ENCODE measurements at places on chromosomes 2 and 18. TPM values are rescaled to one million over a fixed set of nuclear protein-coding genes. Genes with fewer than 3 reads are reported as not detected.

DNA sequence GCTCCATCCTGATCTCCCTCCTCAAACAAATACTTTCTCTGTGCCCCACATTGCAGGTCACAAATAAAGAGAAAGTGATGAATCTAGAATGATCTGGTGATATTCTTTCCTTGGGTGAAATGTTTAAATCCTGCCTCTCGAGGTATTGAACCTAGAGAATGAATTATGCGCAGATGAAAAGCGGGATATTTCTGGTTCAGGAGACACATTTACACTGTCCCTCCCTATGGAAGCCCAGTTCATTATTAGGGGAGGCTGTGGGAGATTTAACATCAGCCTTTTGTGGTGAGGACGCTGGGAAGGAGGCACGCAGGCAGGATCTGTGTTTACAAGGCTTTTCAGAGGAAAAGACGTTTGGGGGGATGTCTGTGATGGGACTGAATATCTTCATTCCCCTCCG lies 20.6 kb downstream of the MAPRE2 start:
- H3K4me3 ChIP-seq: no peak overlapping the region
- H3K4me1 ChIP-seq: peaks cover 29% of the 10 kb centered on the region
- no peak for DNase-seq
- peaks cover 7% of the 10 kb centered on the region for H3K27me3 ChIP-seq

The AQP12B gene
- not detected for total RNA-seq

DNA sequence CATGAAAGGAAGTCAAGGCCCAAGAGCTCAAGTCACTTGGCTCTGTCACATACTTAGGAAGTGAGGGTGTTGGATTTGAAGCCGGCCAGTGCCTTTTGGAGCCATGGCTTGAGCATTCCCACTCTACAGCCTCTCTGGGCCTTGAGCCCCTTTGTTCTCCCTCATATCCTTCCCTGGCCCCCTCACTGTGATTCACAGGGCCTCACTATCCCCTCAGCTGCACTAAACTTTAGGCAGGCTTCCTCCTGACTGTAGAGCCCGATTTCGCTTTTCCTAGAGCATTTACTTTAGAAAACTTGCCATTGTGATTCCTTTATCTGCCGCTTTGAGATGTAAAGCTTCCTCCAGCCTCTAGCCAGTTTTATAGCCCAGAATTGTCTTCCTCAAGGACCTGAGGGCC lies 107.6 kb downstream of the FBXO15 start:
- H3K4me1 ChIP-seq: no peaks in the 10 kb centered on the region
- no peak for DNase-seq
- H3K4me3 ChIP-seq: no peak overlapping the region
- H3K36me3 ChIP-seq: no peaks in the 10 kb centered on the region
- no peaks in the 10 kb centered on the region for H3K27me3 ChIP-seq
- H3K27ac ChIP-seq: no peak overlapping the region

The RFTN2 gene
- total RNA-seq: 20.6 TPM

Measured in neural crest cell (in vitro differentiated cells).